ENCODE measurements at places on chromosomes 13 and 19. TPM values are rescaled to one million over a fixed set of nuclear protein-coding genes. Genes with fewer than 3 reads are reported as not detected.

DNA sequence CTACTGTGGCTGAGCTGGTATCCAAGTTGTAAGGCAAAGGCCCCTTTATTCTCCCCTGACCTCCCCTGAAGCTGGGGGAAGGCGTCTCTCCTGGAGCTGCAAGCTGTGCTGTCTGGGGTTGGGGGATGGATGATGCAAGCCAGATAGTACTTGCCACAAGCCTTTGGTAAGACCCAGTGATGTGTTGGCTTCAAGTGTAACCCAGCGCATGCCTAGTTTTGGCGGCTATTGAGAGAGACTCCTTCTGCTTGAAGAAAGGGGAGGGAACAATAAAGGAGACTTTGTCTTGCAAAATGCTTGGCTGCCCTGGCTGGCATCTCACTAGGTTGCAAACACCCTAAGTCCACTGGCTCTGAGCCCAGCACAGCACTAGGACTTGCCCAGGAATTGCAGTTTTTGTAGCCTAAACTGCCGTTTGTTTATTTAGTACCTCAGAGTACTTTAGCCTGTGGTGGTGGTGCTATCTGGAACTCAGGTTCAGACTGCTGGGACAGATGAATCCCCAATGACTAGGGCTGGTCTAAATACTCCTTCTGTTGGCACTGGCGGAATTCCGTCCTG, 108.2 kb downstream of the TNFSF13B start:
- H3K27me3 ChIP-seq = no peaks in the 10 kb centered on the region
- H3K36me3 ChIP-seq = no peaks in the 10 kb centered on the region
- H3K27ac ChIP-seq = no peak overlapping the region
- H3K4me3 ChIP-seq = no peak overlapping the region
- H3K4me1 ChIP-seq = no peaks in the 10 kb centered on the region

GRCh38 chr13:74077375-74077774, 56.8 kb downstream of the KLF12 start:
- no peaks in the 10 kb centered on the region for H3K27me3 ChIP-seq
- DNase-seq = no peak

GRCh38 chr19:7694499-7694898, 7.4 kb downstream of the FCER2 start:
- H3K27me3 ChIP-seq = peaks cover 6% of the 10 kb centered on the region
- H3K27ac ChIP-seq = no peak overlapping the region
- H3K36me3 ChIP-seq = no peaks in the 10 kb centered on the region
- H3K4me3 ChIP-seq = no peak overlapping the region
- H3K4me1 ChIP-seq = no peaks in the 10 kb centered on the region

The MYPOP gene
- 1.3 TPM for total RNA-seq

DNA sequence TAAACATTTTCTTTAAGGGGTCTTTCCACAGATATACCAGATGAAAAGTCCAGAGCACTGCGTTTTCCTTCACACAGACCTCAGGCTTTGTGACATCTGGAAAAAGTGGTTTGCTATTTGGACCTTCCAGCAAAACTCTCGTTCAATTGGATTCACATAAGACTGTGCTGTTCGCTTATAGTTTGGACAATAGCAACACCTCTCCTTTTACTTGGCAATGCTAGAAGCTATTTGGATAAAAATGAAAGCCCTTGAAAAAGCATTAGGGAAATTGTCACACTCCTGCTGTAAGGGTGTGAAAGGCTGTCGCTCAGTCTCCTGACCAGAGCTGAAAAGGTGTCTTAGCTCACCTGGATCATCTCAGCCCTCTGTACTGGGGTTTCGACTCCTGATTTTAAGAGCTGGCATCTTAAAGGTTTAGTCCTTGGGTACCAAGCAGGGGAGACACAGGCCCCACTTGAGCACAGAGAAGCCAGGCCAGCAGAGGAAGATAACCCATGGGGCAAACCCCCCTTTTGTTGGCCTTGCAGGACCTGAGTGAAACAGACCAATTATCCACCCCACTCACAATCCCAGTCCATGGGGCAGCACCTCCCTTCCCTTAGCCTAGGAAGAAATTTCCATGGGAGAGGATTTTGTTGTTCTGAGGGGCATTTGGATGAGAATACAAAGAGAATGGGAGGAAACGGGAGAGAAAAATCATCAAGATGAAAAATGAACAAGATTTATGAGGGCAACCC, 257.6 kb downstream of the DLEU7 start:
- peak; percentile 95 for DNase-seq
- H3K27me3 ChIP-seq = no peaks in the 10 kb centered on the region
- H3K4me3 ChIP-seq = no peak overlapping the region

GRCh38 chr19:5466814-5467291, 11.6 kb downstream of the ZNRF4 start:
- H3K27me3 ChIP-seq = no peaks in the 10 kb centered on the region
- H3K4me1 ChIP-seq = peaks cover 18% of the 10 kb centered on the region
- no peaks in the 10 kb centered on the region for H3K36me3 ChIP-seq
- no peak overlapping the region for H3K4me3 ChIP-seq
- peak; percentile 70 for DNase-seq

DNA sequence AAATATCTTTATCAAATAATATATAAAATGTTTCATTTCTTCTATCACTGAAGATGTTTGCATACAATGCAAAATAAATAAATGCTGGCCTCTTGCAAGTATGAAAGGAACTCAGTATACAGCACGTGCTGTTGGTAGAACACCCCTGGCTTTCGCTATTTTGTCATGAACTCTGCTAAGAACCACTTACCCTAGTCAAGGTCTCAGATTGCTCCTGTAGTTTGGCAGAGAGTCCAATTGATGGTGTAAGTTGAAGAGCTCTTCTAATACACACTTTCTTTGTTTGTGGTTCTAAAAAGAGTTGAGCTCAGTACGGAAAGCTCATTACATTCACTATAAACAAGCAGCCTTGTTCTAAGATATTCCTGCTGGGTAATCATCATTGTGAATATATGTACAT, 1258.9 kb downstream of the EFNB2 start:
- no peak overlapping the region for H3K4me3 ChIP-seq
- no peak overlapping the region for H3K27ac ChIP-seq
- no peaks in the 10 kb centered on the region for H3K27me3 ChIP-seq
- H3K36me3 ChIP-seq = no peaks in the 10 kb centered on the region
- DNase-seq = no peak
- H3K4me1 ChIP-seq = no peaks in the 10 kb centered on the region

DNA sequence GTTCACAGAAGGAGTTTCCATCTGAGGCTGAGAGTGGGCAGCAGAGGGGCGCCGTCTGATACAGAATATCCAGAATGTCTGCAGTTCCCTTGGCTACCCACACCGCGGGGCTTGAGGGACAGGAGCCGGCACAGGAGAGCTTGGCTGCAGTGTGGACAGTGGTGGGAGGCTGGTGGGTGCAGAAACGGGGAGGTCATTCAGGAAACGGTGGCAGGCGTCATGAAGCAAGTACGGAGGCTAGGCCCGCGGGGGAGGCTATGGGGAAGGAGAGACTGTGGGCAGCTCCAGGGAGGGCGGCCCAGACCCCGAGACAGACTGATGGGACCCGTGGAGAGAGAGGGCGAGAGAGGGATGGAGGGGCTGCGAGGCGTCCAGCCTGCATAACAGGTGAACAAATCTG, 55.2 kb upstream of the UQCRFS1 start:
- no peak overlapping the region for H3K4me3 ChIP-seq
- H3K4me1 ChIP-seq = peaks cover 22% of the 10 kb centered on the region
- H3K36me3 ChIP-seq = no peaks in the 10 kb centered on the region
- no peak for DNase-seq

DNA sequence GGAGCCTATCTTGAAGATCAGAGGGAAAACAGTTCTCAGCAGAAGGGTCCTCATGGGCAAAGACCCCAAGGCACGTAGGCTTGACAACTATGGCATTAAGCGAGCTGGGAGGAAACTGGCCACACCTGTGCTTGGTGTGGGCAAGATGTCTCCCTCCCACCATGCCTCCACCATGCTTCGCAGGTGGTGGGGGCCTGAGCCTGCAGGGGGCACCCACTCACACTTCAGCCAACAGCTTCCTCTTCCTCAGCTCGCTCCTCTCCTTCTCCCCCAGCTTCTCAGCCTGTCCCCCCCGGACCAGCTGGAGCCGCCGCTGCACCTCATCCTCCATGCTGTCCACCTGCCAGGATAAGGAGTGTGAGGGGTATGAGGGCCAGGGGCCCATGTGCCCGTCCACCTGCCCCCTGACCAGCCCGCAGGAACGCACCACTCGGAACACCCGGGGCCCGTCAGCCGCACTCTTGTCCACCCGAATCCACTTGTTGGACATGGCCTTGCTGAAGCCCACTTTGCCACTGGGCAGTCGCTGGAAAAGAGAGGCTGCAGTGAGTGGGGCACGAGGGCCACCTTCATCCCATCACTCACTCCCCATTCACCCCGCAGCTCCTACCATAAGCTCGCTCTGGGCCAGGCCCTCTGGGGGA, 3.4 kb downstream of the FARSA start:
- H3K4me1 ChIP-seq = peaks cover 12% of the 10 kb centered on the region
- H3K27ac ChIP-seq = no peak overlapping the region
- DNase-seq = no peak
- no peak overlapping the region for H3K4me3 ChIP-seq
- H3K27me3 ChIP-seq = no peaks in the 10 kb centered on the region

DNA sequence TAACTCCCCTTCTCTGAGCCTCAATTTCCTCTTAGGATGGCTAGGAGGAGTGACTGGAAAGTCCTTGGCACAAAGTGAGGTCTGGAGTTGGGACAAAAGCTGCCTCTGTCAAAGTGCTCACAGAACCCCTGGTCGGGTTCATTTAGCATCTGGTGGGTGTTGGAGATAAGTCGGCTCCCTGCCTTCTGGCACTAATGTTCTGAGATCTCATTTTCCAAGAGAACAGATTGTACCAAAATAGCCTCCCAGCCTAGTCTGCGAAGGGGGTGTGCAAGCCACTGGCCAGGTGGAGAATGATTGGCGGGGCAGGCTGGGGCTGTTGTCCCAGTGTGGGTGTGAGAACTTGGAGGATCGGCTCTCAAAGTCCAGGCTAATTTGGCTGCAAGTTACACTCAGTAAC, 20.7 kb upstream of the NWD1 start:
- peaks cover 9% of the 10 kb centered on the region for H3K4me1 ChIP-seq
- peak overlapping the region; percentile 59 for H3K27ac ChIP-seq
- H3K36me3 ChIP-seq = no peaks in the 10 kb centered on the region
- peak; percentile 63 for DNase-seq

GRCh38 chr19:48629297-48629598, 7.9 kb downstream of the DBP start:
- no peaks in the 10 kb centered on the region for H3K27me3 ChIP-seq
- H3K4me1 ChIP-seq = peaks cover 45% of the 10 kb centered on the region
- H3K36me3 ChIP-seq = peaks cover 31% of the 10 kb centered on the region

DNA sequence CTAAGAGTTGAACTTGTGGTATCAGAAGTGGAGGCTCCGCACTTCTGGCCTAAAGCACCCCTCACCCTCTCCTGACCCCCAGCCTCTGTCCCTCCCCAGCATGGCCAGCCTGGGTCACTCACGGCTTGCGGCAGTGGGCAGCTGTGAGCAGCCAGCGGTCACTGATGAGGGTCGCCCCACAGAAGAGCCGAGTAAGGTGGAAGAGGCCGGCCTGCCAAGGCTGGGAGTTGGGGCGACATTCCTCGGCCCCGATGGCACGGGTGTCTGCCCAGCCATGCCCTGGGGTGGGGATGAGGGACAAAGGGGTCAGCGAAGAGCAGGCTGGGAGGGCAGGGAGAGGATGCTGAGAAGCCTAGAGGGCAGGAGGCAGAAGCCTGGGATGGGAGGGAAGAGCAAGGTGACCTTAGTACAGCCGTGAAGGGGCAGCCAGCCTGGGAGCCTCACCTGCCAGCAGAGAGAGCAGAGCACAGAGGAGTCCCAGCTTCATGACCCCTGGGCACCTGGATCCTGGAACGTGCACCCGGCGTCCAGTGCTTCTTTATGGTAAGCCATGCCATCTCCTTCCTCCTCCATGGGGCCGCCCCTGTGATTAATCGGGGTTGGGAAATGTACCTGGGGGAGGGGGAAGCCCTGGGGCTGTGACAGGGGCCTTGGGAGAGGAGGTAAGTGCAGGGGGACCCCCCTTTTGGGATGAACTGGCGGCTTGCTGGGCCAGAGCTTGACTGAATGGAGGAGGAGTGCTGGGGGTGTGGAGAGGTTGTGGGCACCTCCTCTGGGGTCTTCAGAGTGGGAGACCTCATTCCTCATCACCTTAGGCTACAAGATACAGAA, 7.9 kb upstream of the KLK8 start:
- no peaks in the 10 kb centered on the region for H3K4me1 ChIP-seq
- H3K27me3 ChIP-seq = peaks cover 3% of the 10 kb centered on the region
- DNase-seq = no peak

DNA sequence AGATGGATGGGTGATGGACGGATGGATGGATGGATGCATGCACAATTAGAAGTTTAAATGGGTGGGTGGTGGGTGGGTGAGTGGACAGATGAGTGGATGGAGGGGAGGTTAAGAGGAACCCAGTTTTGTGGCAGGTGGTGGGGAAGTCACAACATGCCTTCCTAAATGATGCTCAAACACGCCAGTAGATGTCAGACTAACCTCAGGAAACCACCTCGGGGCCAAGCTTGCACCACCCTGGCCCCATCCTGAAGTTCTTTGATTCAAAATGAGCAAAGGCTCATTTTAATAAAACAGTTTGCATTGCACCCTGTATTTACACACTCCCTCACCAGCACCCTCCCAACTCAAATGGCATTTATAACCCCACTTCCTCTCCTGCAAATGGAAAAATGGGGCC, 91.4 kb upstream of the CACNA1A start:
- peaks cover 3% of the 10 kb centered on the region for H3K27me3 ChIP-seq
- DNase-seq = peak; percentile 72
- no peaks in the 10 kb centered on the region for H3K36me3 ChIP-seq
- no peak overlapping the region for H3K4me3 ChIP-seq
- no peaks in the 10 kb centered on the region for H3K4me1 ChIP-seq

DNA sequence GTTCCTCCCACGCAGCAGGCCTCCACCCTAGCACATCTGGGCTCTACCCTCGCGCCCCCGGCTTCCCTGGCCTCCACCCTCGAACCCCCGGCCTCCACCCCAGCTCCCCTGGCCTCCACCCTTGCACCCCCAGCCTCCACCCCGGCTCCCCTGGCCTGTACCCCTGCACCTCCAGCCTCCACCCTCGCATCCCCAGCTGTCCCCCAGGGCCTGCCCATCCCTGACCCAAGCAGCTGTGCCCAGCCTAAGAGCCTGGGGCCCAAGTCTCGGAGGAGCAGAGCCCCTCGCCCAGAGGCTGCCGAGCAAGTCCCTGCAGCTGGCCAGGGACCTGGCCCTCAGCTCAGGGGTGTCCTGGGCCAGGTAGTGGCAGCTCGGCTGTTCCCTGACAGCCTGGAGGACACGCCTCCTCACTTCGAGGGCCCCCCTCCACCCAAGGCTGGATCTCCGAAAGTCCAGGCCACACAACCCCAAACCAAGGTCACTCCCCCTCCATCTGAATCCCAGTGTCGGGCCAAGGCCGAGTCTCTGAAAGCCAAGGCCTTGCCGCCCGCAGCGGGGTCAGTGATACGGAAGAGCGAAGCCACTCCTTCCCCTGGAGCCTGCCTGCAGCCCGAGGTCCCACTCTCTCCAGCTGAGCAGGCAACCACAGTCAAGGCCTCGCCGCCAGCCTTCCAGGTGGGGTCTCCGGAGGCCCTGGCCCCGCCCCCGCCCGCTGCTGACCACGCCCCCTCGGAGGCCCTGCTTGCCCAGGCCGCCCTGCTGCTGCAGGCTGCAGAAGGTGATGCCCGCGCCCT, 7.9 kb upstream of the ARHGAP33 start:
- H3K36me3 ChIP-seq = peaks cover 35% of the 10 kb centered on the region
- peak; percentile 35 for DNase-seq
- H3K4me3 ChIP-seq = no peak overlapping the region
